ENCODE measurements at places on chromosomes 11 and 22.
A peak's percentile ranks its signal among the peaks of the same experiment; 100 is the strongest.

GRCh38 chr11:77450227-77450626 lies 23.7 kb downstream of the PAK1 start:
- DNase-seq = no peak

DNA sequence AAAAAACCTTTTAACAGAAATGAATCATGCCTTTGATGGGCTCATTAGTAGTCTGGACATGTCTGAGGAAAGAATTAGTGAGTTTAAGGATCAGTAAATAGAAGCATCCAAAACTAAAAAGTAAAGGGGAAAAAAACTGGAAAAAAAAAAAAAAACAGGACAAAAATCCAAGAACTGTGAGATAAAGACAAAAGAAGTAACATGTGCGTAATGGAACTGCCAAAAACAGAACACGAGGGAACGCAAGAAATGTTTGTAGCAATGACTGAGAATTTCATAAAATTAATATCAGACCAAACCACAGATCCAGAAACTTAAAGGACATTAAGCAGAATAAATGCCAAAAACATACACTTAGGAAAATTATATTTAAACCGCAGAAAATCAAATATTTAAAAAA lies 77.4 kb downstream of the MS4A13 start:
- no peak for DNase-seq

DNA sequence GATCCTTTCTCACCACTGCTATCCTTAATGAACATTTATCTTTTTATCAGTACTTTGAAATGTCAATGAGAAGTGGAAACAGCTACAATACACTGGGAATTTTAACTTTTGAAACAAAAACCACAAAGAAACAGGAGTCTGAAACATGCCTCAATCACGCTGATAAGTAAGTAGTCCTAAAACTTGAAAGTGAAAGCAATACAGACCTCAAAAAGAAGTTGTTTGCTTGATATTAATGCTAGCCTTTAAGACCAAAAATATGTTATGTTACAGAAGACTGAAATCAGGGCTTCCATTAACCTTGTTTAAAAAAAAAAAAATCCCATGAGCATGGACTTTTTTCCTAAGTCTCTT lies 21.3 kb downstream of the PHF21A start:
- DNase-seq = peak; percentile 3

GRCh38 chr11:102664001-102664752 lies 39.0 kb upstream of the MMP20 start:
- DNase-seq = no peak

- no peak for DNase-seq
Observed at GRCh38 chr11:56916587-56916986, 72.1 kb upstream of the OR5AK2 start.

DNA sequence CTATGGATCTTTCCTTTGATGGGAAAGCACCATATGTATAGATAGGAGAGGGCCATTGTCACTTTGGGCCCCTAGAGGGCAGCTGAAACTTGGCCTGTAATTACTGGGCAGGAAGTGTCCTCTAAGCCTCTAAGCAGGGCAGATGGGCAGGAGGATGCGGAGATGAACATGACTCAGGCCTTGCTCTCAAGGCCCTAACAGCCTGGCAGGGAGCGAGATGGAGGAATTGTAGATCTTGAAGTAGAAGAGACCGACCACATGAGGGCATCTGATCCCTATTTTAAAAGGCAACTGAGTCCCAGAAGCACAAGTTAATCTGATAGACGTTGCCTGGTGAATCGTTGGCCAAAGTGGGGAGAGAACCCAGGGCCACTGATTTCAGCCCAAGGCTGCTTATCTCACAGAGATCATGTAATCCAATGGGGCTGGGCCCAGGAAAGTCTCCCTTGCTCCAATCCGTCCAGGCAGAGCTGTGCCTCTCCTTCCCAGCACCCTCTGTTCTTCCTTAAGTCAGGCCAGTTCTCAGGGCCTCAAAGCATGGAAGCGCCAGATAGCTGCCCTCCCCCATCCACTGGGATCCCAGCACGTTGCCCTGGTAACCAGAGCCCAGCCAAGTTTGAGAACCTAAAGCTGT lies 2.5 kb upstream of the SEPTIN3 start:
- peak; percentile 90 for DNase-seq

DNA sequence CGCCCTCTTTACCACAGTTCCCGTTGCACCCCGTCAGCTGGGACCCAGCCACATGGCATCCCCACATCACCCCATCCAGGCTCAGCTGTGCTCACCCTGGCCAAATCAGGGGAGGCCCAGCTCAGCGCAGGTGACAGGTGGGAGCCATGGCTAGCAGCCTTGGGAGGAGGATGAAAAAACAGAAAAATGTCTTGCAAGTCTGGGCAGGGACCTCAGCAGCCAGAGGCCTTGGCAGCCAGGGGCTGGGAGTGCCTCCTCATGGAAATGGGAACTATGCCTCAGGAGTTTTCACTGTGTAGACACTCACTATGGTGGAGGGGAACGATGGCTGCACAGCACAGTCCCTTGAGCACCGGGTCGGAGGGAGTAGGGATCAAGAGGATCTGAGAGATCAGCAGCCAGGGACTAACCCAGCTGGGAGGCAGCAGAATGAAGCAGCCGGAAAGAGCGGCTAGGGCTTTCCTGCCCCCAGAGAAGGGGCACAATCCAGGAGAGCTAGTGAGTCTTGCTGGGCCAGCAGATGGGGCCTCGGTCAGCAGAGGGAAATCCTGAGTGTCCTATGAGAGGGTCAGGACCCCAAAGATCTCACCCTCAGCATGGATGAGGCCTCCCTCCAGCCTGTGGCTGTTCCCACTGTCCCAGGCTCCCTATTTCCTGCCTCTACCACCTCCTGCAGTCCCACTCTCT lies 6.2 kb upstream of the FTH1 start:
- no peak for DNase-seq

DNA sequence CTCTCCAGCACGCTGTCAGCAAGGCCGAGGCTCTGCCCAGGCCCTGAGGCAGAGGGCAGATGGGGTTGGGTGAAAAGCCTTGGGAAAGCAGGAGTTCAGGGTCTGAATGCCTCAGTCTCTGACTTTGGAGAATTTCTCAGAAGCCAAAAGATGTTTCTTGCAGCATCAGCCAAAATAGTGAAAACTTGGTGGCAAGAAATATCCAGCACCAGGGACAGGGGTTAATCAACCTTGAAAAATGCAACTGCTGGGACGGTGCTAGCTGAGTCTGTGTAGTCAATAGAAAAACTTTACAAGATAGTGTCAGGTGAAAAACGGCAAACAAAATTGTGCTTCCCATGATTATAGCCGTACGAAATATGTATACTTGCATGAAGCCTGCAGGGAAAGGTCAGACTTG lies 1.4 kb upstream of the ABCC8 start:
- no peak for DNase-seq

GRCh38 chr11:24153337-24153736 lies 343.5 kb upstream of the LUZP2 start:
- DNase-seq = no peak

DNA sequence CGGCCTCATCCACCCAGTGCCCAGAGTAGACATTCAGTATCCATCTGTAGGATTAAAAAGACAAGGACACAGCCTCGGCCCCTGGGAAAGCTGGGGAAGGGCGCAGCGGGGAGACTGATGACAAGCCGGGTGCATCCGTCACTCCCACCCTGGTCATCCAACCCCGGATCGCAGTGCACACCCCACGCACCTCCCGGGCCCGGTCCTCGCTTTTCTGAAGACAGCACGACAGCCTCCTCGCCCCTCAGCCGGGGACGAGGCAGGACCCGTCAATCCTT lies 1.1 kb downstream of the FCHSD2 start:
- DNase-seq = no peak

DNA sequence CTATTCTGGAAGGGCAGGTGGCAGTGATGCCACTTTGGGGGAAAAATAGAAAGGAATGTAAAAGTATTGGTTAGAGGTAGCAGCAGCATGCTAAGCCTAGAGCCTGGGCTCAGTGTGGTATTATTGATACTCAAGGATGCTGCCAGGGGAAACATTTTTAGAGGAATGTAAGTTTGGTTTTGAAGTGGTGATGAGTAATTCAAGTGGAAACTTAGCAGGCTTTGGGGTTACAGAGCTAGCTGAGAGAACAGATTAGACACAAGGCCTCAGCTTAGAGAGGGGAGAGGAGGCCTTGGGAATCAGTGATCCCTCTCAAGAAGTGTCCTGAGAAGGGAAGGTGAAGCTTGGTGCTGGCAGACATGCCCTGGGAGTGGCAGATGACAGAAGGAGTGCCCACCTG lies 32.9 kb upstream of the DDI1 start:
- peak; percentile 14 for DNase-seq

DNA sequence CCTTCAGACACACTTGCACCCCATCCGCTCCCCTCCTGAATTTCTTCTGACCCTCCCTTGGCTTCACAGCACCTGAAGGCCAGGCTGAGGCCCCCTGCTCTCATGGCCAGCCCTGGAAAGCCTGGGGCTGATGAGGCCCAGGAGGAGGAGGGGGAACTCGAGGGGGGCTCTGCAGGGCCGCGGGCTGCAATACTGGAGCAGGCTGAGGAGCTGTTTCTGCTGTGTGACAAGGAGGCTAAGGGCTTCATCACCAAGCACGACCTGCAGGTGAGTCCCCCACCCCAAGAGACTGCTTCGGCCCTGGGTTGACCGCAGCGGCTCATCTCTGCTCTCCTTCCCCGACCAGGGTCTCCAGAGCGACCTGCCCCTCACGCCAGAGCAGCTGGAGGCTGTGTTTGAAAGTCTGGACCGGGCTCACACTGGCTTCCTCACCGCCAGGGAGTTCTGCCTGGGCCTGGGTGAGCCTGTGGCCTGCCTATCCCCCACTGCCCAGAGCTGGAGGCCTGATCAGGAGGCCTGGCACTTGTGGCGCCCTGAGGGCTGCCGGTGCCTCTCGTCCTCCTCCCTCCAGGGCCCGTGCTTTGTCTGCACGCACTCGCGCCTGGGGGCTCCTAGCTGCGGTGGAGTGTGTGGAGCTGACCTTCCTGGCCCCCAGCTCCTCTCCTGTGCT lies 922 bp downstream of the CRACR2B start:
- DNase-seq = no peak

GRCh38 chr11:44308923-44309477 lies 939 bp downstream of the ALX4 start:
- DNase-seq = no peak

GRCh38 chr11:75659836-75660235 lies 9.0 kb downstream of the MAP6 start:
- no peak for DNase-seq

DNA sequence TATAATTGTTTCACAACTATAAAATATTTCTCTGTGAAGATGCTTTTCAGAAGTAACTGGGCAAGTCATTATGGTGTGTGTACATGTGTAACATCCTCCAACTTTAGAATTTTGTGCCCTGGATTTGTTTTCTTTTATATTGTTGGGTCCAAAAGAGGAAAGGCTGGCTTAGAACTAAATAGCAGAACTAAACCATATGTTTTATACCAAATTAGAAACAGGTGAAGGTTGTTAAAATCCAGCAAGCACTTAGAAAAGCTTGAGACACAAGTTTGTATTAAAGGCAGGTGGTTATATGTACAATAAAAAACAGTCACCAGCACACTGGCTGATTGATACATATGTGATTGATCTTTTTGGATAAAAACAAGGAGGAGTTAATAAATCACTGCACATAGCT lies 158.5 kb downstream of the WNT11 start:
- DNase-seq = peak; percentile 54

GRCh38 chr11:36089920-36090319 lies 146.1 kb downstream of the LDLRAD3 start:
- DNase-seq = no peak

DNA sequence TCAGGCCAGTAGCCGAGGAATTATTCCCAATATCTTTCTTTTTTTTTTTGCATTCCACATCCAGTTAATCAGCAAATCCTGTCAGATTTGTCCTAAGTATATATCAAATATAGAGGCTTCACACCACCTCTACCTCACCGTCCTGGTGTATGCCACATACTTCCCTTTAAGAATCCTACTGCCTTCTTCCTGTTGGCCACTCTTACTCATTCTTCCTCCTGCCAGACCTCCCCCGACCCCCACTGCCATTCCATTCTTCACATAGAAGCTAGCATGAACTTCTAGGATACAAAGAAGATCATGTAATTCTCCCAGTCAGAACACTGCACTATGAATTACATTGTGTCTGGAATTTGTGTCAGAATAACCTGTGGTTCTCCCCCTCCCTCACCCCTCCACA lies 89.5 kb downstream of the TRIM44 start:
- DNase-seq = no peak

GRCh38 chr11:111549869-111550203 lies 9.3 kb downstream of the LAYN start:
- DNase-seq = no peak

- peak; percentile 90 for DNase-seq
Observed at GRCh38 chr11:88348870-88349269, 11.3 kb upstream of the CTSC start.

- DNase-seq = no peak
Observed at GRCh38 chr11:78078218-78079167, 1.2 kb downstream of the NDUFC2 start.

- no peak for DNase-seq
Observed at GRCh38 chr11:5225480-5225871, 1.4 kb downstream of the HBB start.

GRCh38 chr11:76124905-76125770 lies 81.2 kb downstream of the WNT11 start:
- DNase-seq = no peak

- DNase-seq = peak; percentile 78
Observed at GRCh38 chr22:46233231-46233630, 16.9 kb downstream of the CDPF1 start.

GRCh38 chr22:31222736-31223135 lies 10.6 kb downstream of the LIMK2 start:
- DNase-seq = no peak

DNA sequence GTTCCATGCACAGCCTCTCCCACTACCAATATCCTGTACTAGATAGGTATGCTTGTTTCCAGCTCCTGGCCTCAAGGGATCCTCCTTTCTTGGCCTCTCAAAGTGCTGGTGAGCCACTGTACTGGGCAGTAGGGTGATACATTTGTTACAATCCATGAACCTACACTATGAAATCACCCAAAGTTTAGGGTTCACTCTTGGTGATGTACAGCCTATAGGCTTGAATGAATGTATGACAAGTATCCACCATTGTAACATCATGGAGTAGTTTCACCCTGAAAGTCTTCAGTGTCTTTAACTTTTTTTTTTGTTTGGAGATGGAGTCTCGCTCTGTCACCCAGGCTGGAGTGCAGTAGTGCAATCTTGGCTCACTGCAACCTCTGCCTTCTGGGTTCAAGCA lies 31.8 kb downstream of the TRIOBP start:
- no peak for DNase-seq

GRCh38 chr11:63573881-63574855 lies 11.0 kb upstream of the PLAAT2 start:
- DNase-seq = peak; percentile 71

DNA sequence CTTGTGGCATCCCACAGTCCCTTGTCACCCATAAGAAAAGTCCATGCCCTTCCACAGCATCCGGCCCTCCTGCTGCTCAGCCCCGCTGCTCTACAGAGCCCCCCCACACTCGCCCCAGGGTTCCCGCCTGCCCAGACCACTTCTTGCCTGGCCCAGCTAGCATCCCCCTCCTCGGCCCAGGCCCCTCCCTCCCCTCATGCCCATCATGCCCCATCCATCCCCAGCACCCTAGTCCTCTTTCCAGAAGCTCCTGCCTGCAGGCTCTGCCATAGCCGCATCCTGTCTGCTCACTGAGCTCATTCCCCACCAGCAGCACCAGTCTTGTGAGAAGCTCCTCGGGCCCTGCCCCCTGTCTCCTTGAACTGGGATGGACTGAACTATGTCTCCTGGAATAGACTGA lies 54.4 kb downstream of the LINC01488 start:
- DNase-seq = no peak

- no peak for DNase-seq
Observed at GRCh38 chr11:1387961-1388762, 1.6 kb upstream of the BRSK2 start.

- no peak for DNase-seq
Observed at GRCh38 chr11:83187465-83187864, 6.0 kb upstream of the ANKRD42 start.

All from fibroblast of gingiva (primary cell).